ENCODE measurements at places on chromosomes 13 and 19. TPM values are rescaled to one million over a fixed set of nuclear protein-coding genes. Genes with fewer than 3 reads are reported as not detected.

DNA sequence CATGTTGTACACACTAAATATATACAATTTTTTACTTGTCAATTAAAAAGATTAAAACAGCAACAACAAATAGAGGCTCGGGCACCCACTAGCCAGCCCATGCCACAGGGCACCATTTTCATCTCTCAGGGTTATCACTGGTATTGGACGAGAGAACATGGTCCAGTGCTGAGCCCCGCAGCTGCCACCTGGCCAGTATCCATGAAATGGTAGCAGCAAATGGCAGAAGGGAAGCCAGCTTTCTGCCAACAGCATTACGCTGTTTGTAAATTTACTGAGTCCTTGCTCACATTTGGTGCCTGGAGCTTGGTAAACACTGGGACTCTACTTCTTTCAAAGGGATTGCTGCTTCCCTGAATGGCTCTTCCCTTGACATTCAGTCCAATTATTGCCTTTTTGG, 87.9 kb upstream of the WASF3 start:
- no peaks in the 10 kb centered on the region for H3K36me3 ChIP-seq
- no peak overlapping the region for H3K27ac ChIP-seq
- H3K4me3 ChIP-seq: no peak overlapping the region
- no peaks in the 10 kb centered on the region for H3K4me1 ChIP-seq
- no peak for DNase-seq

DNA sequence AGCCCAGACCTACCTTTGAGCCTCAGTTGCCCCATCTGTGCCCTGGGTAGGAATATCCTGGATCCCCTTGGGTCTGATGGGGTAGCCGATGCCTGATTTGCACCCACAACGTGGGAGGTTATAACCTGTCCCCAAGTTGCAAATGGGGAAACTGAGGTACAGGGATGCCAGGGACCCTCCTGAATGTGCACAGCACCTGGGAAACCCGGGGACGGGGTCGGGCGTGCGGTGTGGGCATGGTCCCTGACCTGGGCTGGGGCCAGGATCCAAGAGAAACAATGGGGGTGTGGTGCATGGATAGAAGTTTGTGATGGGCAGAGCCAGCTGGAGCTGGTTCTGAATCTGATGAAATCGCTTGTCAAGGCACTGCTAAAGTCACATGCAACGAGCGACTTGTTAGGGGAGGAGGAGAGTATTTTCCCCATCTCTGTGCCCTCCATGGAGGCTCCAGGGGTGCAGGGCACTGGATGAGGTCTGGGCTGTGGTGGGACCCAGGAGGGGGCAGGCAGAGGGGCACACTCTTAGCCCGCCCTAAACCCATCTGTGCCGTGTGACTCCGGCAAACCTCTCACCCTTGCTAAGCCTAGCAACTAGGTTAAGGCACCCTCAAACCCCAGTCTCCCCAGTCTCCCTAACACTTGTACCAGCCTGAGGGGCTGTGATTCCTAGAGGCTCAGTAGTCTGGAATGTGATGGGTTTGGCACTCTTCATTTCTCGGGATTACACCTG, 749 bp downstream of the GDF15 start:
- DNase-seq: peak; percentile 93
- H3K4me3 ChIP-seq: peak overlapping the region; percentile 77

AP1M2 gene
- 0.29 TPM for total RNA-seq

DNA sequence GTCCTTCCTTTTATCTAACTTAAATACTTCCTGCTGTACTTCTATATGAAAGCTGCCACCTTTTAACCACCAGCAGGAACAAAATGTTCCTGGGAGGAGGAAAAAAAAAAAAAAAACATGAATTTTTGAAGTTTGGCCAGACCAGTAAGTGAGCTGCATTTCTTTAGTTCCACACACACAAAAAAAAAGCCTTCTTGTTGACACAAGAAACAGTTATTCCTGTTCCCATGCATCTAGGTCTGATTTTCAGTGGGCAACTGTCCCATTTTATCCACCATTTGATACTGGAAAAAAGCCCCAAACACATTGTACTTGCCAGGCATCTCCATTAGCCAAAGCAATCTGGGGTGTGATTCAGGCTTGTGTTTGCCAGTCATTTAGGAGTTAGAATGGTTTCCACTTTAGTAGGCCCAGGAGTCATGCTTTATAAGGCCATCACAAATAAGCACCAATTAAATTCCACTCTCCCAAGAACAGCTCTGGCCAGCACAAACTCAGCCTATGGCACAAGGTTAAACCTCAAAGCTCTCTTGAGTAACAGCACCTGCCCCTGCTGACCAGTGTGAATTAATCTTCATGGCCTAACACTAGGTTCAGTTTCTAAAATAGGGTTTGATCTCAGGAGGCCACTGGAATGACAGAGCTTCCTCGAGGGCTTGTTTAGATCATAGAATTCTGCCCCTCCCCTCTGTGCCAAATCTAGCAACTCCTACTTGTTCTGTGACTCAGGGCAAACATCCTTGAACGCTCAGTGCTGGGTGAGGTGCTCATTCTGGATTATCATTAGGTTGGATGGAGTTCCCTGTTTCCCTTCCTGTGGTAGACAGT, 67.1 kb downstream of the NUFIP1 start:
- H3K36me3 ChIP-seq: no peaks in the 10 kb centered on the region
- H3K27me3 ChIP-seq: peaks cover 2% of the 10 kb centered on the region
- H3K4me1 ChIP-seq: peaks cover 31% of the 10 kb centered on the region
- peak; percentile 85 for DNase-seq

GRCh38 chr13:24870380-24870760, 106.4 kb downstream of the RNF17 start:
- H3K4me3 ChIP-seq: no peak overlapping the region
- H3K36me3 ChIP-seq: no peaks in the 10 kb centered on the region
- peaks cover 8% of the 10 kb centered on the region for H3K27me3 ChIP-seq
- H3K4me1 ChIP-seq: no peaks in the 10 kb centered on the region

DNA sequence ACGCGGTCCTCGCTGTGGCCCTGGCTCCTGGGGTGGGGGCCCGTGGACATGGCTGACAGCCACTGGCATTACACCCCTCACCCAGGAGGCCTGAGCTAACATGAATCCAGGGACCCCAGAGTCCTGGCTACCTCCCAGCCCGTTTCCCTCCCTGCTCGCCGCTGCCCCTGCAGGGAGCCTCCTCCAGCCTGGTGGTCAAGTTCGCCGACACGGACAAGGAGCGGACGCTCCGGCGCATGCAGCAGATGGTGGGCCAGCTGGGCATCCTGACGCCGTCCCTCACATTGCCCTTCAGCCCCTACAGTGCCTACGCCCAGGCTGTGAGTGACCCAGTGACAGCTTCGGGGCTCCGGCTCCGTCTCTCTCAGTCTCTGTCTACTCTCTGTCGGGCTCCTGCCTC, 56.6 kb downstream of the CELF5 start:
- no peak overlapping the region for H3K4me3 ChIP-seq
- no peaks in the 10 kb centered on the region for H3K36me3 ChIP-seq

ACP4 gene
- not detected for total RNA-seq

DNA sequence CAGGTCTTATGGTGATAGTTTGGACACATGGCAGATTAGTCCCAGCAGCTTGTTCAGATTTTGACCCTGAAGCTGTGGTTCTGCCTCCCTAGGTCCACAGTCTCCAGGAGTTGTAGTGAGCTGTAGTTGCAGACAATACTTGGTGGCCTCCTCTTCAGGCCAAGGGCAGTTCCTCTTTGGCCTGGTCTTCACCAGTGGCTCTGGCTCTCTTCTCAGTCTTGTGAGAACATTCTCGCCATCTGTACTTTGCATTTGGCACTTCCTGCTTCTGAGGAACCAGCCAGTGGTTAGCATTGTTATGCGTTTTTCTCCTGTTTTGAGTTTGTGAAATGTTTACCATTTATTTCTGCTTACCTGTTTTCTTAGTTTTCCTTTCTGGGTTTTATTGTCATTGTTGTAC, 40.7 kb downstream of the PCCA start:
- peak; percentile 36 for DNase-seq
- no peak overlapping the region for H3K27ac ChIP-seq

GRCh38 chr13:98693756-98694155, 58.7 kb downstream of the SLC15A1 start:
- DNase-seq: no peak
- no peak overlapping the region for H3K4me3 ChIP-seq
- no peaks in the 10 kb centered on the region for H3K27me3 ChIP-seq
- H3K4me1 ChIP-seq: no peaks in the 10 kb centered on the region
- H3K36me3 ChIP-seq: no peaks in the 10 kb centered on the region

DNA sequence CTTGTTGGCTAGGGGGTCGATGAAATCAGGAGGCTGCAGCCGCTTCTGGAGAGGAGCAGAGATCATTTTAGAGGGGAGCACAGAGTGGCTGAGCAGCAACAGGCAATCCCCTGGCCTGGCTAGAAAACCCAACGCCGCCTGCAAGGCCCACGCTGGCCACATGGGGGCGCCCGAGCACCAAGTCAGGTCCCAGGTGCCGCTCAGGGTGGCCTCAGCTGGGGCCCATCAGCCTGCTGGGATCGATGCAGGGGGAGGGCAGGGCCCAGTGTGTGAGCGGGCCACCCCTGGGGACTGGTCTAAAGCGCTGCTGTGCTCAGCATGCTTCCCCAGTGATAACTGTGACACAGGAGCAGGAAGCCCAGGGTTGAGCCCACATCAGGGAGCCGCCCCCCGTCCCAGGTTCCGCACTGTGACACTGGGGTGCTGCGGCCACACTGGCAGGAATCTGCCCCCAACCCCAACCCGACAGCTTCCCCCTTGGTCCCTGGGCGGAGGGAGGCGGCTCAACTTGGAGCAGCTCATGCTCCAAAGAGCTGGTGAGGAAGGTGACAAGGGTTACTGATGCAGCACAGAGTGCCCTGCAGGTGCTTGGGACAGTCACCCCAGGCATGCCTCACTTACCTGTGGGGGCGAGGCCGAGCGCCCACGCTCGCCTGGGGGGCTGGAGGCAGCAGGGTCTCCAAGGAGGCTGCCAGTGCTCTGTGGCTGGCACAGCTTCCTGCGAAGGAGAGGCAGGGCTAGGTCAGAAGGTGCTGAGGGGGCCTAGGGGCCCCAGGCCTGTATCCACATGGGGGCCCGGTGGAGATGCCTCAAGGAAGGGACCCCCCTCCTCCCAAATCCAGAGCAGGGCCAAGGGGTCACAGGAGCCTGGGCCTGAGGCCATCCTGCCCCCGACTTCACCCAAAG, 13.3 kb upstream of the ISYNA1 start:
- H3K4me3 ChIP-seq: no peak overlapping the region
- no peak overlapping the region for H3K27ac ChIP-seq
- no peaks in the 10 kb centered on the region for H3K27me3 ChIP-seq
- peaks cover 37% of the 10 kb centered on the region for H3K36me3 ChIP-seq
- peaks cover 23% of the 10 kb centered on the region for H3K4me1 ChIP-seq

DNA sequence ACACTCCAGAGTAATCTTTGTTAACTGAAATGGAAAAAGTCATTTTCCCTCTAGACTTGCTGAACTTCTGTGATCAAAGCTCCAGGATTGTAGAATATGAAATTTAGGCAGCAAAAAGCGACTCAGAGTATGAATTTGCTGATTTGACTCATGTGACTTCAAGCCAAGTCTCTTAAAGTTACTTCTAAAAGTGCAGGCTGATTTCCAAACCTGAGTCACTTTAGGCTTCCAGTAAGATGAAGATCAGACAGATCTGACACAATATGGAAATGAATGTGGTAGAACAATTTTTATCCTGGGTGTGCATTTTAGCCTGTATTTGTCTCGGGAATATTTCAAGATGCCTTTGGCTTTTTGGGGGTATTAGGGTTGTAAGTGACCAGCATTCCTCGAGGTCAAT, 151.0 kb upstream of the TMTC4 start:
- H3K27ac ChIP-seq: no peak overlapping the region
- H3K27me3 ChIP-seq: peaks cover 3% of the 10 kb centered on the region
- no peak for DNase-seq
- peaks cover 7% of the 10 kb centered on the region for H3K4me1 ChIP-seq

HAUS8 gene
- total RNA-seq: 1.8 TPM

LRRC4B gene
- not detected for total RNA-seq

DNA sequence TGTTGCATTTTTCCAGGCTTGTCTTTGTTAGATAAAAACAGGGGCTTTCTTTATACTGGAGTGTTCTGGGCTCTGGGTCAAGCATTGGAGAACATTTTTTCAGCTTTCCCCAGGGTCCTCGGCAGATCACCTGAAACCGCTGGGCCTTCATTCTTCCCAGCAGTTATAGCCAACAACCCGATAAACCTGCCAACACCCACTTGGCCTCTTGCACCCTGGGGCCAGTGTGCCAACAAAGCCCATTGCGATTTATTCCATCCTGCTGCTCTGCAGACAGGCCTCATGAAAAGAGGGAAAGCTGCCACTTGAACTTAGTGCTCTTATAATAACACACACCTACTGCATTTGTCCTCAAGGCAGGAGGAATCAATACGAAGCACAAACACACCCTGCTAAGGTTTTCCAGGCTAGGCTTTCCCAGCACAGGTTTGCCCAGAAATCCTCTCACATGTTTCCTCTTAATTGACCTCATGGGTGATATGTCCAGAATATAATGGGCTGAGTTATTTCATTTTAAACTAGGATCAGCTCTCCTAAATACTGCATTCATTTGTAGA, 669.3 kb downstream of the LIG4 start:
- no peaks in the 10 kb centered on the region for H3K36me3 ChIP-seq
- no peak overlapping the region for H3K27ac ChIP-seq
- H3K4me1 ChIP-seq: no peaks in the 10 kb centered on the region
- DNase-seq: peak; percentile 45
- H3K27me3 ChIP-seq: no peaks in the 10 kb centered on the region

GRCh38 chr13:23477101-23477500, 43.6 kb upstream of the SACS start:
- H3K27ac ChIP-seq: no peak overlapping the region
- H3K36me3 ChIP-seq: no peaks in the 10 kb centered on the region
- H3K4me1 ChIP-seq: no peaks in the 10 kb centered on the region
- H3K4me3 ChIP-seq: no peak overlapping the region
- H3K27me3 ChIP-seq: no peaks in the 10 kb centered on the region
- DNase-seq: no peak

DNA sequence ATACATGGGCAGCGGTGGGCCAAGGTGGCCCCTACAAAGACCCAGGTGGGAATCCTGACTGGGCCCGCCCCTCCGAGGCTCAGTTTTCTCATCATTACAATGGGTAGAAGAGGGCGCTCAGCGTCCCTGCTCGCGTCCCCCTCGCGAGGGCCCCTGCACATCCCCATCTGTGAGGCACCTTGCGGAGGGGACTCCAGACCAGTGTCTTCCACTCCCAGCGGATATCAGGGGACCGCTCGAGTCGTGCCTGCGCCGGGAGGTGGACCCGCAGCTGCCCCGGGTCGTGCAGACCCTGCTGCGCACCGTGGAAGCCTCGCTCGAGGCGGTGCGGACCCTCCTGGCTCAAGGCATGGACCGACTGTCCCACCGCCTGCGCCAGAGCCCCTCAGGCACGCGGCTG, 15.3 kb upstream of the COLGALT1 start:
- no peaks in the 10 kb centered on the region for H3K36me3 ChIP-seq
- DNase-seq: no peak
- no peak overlapping the region for H3K27ac ChIP-seq
- peaks cover 5% of the 10 kb centered on the region for H3K4me1 ChIP-seq
- no peaks in the 10 kb centered on the region for H3K27me3 ChIP-seq

GRCh38 chr13:112466132-112467058, 90.2 kb downstream of the SPACA7 start:
- DNase-seq: no peak
- H3K4me3 ChIP-seq: no peak overlapping the region
- no peak overlapping the region for H3K27ac ChIP-seq
- H3K27me3 ChIP-seq: no peaks in the 10 kb centered on the region

THSD8 gene
- not detected for total RNA-seq

ZNF28 gene
- total RNA-seq: 23.2 TPM

GRCh38 chr19:17772172-17772571, 20.9 kb downstream of the FCHO1 start:
- H3K27ac ChIP-seq: no peak overlapping the region
- peaks cover 5% of the 10 kb centered on the region for H3K4me1 ChIP-seq
- no peak overlapping the region for H3K4me3 ChIP-seq
- no peaks in the 10 kb centered on the region for H3K27me3 ChIP-seq
- peak; percentile 81 for DNase-seq
